ENCODE measurements at places on chromosomes 3 and 15.

GRCh38 chr3:190695225-190695624 lies 167.3 kb downstream of the GMNC start:
- DNase-seq: no peak

GRCh38 chr3:52181543-52181942 lies 16.4 kb upstream of the ALAS1 start:
- DNase-seq: no peak

GRCh38 chr15:66961407-66961884 lies 104.0 kb upstream of the SMAD3 start:
- DNase-seq: no peak

DNA sequence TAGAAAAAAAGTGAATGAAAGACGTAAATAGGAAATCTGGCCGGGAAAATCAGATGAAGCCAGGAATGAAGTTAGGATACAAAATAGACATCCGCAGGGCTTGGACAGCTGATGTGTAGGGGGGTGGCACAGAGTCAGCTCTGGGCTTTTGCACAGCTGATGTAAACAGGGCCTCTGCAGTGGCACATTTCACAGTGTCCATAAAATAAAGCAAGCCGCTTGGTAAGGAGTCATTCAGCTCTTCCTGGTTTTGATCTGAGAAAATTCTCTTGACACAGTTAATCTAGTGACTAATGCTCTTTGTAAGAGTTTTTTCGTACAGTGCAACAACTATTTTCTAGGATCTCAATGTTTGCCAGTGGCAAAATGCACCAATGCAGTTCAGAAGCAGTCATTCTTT lies 153.3 kb downstream of the USP13 start:
- no peak for DNase-seq

DNA sequence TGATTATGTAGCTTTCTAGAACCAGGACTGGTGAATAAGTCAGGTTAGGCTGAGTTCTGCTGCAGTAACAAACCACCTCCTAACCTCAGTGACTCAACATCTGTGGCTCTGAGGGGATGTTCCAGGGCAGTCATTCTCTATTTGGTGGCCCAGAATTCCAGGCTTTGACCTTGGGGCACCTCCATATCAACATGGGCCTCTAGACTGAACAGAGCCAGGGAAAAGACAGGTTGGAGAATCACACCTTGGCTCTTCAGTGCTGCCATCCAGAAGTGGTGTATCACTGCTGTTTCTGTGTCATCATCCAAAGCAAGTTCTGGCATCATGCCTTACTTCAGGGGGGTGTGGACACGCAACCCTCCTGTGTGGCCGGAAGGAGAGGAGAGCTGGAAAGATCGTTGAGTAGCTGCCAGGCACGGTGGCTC lies 15.3 kb downstream of the ZBTB47 start:
- DNase-seq: no peak

DNA sequence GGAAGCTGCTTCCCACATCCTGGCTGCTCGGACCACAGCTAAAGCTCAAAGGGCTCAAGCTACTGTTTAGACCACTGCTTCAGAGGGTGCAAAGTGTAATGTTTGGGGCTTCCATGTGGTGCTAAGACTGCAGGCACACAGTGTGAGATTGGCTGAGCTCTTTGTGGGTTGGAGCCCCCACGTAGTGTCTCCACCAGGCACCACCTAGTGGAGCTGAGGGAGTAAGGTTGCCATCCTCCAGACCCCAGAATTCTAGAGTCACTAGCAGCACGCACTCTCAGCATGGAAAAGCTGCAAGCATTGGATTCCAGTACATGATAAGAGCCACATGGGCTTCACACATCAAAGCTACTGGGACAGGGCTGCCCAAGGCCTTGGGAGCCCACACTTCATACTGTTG lies 9.3 kb downstream of the MKRN3 start:
- no peak for DNase-seq

DNA sequence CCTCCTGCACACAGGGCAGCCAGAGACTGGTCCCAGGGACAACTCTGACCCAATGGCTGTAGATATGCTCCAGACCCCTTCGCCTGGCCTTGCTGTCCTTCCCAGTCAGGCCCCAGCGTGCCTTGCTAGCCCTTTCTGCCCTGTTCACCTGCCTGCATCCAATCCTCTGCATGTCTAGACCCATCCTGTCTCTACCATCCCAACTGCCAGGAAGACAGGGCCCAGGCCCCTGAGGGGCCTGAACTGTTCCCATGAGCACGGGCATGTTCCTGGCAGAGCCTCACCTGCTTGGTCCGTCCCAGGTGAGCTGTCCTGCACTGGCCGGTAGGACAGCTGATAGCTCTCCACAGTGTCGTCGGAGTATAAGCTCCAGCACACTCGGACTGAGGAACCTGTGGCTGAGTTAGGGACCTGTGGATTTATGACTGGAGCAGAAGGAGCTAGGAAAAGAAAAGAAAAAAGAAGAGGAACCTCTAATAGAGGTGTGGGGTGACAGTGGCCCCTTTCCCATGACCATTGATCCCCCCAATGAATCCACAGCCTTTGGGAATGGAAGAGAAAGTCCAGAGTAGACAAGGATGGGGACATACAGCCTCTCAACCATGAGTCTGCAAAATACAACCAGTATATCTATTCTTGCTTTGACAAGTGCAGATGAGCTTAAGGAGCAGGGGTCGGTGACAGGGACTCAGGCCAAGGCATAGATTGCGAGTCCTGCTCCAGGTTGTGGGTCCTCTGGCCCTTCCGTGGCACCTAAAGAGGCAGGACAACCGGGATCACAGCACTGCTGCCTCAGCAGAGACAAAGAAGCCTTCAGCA lies 33.9 kb downstream of the FSD2 start:
- DNase-seq: no peak

All from stimulated activated CD8-positive, alpha-beta memory T cell treated with anti-CD3 and anti-CD28 coated beads, Interleukin-4, amount 100 ng/mL, for 48 hours (primary cell).